ENCODE measurements at places on chromosomes 12 and 14. TPM values are rescaled to one million over a fixed set of nuclear protein-coding genes. Genes with fewer than 3 reads are reported as not detected.

The IFI27L2 gene
- 126 TPM for polyA plus RNA-seq

The ASIC1 gene
- 1.3 TPM for polyA plus RNA-seq

DNA sequence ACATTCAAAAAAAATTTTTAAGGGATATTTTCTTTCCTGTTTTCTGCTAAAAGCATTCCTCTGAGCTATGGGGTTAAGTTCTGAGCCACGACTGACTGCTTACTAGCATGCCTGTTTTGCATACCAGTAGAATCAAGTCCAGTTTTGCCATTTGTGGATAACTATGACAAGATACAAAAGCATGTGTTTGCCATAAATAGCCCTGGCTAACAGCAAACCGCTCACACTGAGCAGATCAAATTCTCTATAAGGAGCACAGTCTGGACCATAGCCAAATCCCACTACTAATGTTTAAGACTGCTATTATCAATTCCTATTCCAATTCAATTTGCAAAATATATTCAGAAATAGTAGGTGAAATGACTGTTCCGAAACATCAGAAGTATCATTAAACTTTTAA lies 3.2 kb downstream of the CFL2 start:
- no peak for DNase-seq

DNA sequence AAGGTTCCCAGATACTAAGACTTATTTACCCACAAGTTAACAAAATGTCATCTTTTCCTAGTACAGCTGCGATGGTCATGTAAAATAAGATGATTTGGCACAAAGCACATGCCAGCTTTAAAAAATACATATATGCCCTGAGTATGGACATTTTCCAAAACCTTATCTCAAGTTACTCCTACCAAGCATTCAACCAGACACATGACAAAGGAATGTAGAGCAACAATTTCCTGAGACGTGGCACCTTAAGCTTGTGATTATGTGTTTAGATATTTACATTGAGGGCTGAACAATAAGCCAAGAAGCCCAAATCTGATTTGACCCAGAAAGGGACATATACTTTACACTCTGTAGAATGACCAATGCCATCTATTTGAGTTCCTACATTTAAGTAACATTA lies 24.5 kb upstream of the OVCH1 start:
- DNase-seq = no peak

DNA sequence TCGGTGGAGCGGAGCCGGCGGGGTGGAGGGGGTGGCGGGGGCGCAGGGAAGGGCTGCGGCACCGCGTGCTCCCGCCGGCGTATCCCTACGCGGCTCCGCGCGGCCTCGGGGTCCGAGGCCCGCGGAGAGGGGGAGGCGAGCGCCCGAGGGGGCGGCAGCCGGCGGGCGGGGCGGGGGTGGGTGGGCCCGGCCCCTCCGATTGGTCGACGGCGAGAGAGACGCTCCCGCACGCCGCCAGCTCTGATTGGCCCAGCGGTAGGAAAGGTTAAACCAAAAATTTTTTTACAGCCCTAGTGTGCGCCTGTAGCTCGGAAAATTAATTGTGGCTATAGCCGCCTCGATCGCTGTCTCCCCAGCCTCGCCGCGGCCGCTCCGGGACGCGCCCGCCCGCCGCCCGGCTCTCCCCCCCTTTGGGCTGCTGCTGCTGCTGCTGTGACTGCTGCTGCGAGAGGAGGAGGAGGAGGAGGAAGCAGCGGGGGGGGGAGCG lies at the start of gene FOXG1:
FOXG1 (plus strand) TSS at position 319 of the 487 bp plus-strand sequence. CDS start 493 bp downstream, outside the sequence.
- no peak for DNase-seq

DNA sequence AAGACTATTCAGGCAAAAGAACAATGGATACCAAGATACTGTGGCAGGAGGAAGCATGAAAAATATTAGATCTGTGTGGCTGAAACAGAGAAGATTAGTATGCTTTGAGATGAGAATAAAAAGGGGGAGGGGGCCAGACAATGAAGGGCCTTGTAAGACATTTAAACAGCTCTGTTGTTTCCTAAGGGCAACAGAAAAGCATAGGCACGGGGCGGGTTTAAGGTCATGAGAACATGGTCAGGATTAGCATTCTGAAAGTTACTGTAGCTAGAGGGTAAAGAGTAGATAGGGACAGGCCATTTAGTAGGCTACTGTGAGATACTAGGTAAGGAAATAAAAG lies 18.6 kb downstream of the INTS13 start:
- no peak for DNase-seq

GRCh38 chr12:127150956-127151355 lies 1116.0 kb upstream of the TMEM132C start:
- DNase-seq = no peak

GRCh38 chr14:45038256-45038655 lies 45.7 kb upstream of the PRPF39 start:
- no peak for DNase-seq

DNA sequence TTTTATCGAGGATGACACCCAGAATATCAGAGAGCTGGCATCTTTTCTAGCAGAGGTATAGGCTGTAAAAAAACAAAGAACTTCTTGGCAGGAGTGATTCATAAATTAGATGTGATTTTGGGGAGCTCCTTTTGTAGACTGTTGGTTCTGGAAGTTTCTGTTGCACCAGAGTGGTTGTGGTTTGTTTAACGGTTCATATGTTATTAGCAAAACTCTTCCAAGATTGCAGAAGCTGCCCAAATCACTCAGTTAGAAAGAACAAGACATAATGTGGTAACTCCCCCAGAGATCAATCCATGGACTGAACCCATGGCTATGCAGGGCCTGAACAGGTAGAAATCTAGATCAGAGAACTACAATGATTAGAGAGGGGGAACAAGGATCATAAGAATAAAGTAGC lies 6.7 kb upstream of the RNASE10 start:
- DNase-seq = no peak

GRCh38 chr14:33714527-33715226 lies 236.2 kb downstream of the EGLN3 start:
- DNase-seq = no peak

DNA sequence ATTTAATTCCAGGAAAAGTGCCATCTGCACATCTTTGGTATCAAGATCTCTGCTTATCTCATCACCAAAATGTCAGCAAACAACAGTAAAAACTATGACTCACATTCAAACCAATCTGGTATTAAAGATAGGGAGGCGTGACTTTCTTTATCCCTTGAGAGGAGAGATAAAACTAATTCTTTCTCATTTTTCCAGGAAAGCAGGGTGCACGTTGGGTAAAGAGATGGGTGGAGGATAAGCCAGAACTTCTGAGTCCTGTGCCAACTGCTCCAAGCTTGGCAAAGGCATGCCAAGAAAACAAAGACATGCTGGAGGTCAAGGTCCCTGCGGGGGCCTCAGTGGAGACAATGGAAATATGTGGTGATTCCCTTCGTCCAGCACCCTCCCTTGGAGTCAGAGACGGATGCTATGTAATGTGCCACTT lies 225.8 kb upstream of the PLXNC1 start:
- DNase-seq = no peak

DNA sequence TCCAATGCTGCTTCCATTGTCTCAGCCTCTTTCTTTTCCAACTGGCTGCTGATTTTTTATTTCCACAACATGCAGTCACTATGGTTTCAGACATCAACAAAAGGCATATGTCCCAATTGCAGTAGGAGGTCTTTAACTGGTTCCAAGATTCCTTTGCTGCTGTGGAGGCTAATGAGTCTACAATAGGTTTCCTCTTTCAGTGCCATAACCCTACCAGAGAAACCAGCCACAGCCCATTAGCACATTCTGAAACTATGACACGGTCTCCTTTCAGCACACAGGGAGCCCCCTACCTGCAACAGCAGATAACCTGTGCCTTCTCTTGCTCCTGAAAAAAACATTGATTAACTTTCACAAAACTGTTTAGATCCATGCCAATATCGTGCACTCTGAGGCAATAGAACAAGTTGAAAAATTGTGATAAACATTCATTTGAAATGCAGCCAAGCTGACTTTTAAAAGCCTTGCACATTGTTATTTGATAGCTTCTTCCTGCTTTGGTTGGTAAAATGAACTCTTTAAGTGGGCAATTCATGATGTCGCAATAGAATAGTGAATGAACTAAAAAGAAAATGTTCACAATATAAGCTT lies 32.4 kb downstream of the PLEKHG7 start:
- DNase-seq = no peak
